ENCODE measurements at places on chromosomes 6 and 20. TPM values are rescaled to one million over a fixed set of nuclear protein-coding genes. Genes with fewer than 3 reads are reported as not detected.

Gene SERPINB6
- total RNA-seq = 48.7 TPM

Gene EFCAB8
- total RNA-seq = under 0.01 TPM

Gene MEI4
- not detected for total RNA-seq

Gene OLIG3
- not detected for total RNA-seq

Gene KIAA0408
- total RNA-seq = not detected

Gene GGTLC1
- total RNA-seq = not detected

Gene FOXA2
- total RNA-seq = 6.8 TPM

Gene TCP11
- total RNA-seq = not detected

Gene SLC22A2
- not detected for total RNA-seq

Gene HLA-DOB
- total RNA-seq = 0.26 TPM

Gene SDHAF4
- total RNA-seq = 7.1 TPM

Gene SAMD10
- 2.7 TPM for total RNA-seq

Gene RRAGD
- 3.4 TPM for total RNA-seq
